ENCODE measurements at places on chromosomes 11 and 22.

GRCh38 chr22:48749555-48750227 is 1078.0 kb downstream of the BRD1 start:
- no peak for DNase-seq

DNA sequence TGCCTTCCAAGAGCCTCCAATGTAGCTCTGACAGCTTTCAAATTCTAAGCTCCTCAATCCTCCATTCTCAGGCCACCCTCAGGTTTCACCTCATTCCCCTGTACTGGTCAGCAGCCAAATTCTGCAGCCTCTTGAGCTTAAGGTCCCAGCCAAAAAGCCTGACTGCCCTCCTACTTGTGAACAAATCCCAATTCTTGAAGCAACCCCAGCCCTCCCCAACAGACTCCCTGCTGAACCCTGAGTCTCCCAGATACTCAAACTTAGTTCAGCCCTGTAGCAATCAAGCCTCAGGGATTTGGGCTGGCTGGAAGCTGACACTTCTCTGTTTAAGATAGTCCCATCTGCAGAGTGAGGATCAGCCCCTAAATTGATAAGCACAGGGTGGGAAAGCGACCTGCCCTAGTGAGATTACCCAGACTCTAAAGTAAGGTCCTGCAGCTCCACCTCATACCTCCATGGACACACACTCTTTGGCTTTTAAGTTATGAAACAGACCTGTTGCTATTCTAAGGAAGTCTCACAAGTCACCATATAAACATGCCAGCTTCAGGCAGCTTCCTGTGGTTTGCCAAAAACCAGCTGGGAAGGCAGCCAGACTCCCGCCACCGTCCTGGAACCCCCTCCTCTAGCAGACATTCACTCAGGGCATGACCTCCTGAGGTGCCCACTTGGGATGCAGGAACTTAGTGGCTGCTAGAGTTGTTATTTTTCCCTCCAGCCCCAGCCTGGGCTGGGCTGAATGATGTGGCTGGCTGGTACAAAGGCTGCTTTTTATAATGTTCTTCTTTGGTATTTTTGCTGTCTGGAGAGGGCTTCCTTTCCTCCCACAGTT is 82.5 kb upstream of the PICALM start:
- no peak for DNase-seq

DNA sequence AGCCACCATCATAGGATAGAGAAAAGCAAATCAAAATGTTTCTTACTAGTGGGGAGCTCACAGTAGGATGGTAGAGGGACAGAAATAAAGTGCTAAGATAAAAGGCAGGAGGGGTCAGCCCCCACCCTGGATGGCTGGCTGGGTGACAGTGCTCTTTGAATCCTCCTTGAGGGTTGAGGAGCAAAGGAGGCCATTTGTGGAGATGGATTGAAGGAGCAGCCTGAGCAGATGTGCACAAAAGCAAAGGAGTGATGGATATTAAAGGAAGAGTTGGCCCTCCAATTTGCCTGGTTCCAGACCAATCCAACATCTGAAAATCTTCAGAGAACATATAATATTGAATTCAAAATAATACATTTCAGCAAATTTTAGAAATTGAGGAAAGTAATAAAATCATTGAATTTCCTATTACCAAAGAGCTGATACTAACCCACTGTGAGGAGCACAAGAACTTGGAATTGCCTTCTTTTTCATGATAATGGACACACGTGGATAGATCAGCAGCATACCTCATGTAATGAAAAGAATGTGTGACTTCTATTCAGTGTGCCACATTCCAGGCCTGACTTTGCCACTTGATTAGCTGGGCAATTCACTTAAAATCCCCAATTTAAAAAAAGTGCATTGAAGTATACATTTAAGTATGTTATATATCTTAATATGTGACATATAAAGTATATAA is 287.0 kb downstream of the FAT3 start:
- DNase-seq = no peak

DNA sequence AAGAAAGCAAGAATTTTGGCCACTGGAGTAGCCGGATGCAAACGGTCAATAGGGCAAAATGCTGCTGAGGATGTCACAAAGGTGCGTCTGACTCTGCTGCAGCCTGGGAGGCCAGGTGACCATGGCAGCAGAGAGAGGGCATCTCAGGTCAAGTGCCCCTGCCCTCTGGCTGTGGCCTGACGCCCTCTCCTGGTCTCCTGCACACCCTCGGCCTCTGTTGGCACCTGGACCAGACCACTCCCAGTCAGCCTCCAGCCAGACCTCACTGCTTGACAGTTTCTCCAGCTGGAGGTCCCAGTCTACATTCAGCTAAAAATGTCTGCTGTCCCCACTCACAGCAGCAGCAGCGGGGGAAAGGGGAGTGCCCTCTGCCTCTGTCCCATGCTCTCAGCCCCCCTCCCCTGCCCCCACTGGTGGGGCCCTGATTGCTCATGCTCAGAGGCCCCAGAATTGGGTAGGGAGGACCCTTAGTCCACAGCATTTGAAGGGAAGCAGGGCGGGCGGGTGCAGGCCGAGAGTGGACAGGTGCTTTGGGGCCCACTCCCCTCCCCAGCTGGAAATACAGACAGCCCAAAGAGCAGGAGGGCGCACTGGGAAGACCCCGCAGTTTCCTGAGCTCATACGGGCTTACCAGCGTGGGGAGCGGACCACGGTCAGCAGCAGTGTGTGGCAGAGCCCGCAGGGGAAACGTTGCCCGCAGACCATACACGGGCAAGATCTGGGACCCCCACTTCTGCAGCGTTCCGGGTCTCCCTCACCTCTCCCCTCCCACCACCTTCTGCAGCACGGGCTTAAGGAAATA is 1.6 kb upstream of the BRSK2 start:
- no peak for DNase-seq

- no peak for DNase-seq
These were observed 27.8 kb upstream of the CCDC134 start for GRCh38 chr22:41772645-41773044.

DNA sequence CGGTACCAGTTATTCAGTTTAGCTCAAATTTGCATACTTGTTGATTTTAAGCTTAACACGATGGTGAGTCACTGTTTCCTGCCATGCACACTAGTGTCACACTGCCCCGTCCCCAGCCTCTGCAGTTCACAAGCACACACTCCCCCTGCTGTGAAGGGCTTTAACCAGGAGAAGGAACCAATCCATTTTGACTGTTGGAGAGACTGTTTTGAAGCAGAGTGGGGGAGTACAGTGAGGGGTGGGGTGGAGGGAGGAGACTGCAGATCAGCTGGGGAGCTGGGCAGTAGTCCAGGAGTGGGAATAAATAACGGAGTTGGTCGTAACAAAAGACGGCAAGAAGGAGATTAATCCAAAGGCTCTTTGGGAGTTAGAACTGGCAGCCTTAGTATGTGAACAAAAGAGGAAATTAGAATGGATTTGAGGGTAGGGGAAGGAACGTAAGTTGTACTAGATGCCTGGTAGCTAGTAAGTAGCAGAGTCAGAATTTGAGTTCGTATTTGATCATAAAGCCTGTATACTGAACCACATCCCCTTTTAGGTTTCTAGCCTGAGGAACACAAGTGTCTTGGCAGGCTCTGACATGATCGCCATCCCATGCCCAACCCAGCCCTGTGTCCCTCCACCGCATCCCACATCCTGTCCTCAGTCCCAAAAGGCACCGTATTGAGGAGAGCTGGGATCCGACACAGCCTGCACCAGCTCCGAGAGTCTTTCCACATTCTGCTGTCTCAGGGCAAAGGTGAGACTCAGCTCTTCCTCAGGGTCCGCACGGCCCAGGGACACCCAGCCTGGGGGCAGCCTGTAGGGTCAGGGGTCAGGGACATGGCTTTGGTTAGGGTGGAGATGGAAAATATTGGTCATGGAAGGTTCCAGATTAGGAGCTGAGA is 862 bp downstream of the TPP1 start:
- no peak for DNase-seq

- peak; percentile 34 for DNase-seq
These were observed 3.6 kb upstream of the IGF2 start for GRCh38 chr11:2142762-2143202.

GRCh38 chr11:116225784-116226585 is 546.8 kb downstream of the BUD13 start:
- no peak for DNase-seq

- no peak for DNase-seq
These were observed 28.6 kb downstream of the C22orf42 start for GRCh38 chr22:32130464-32130863.

DNA sequence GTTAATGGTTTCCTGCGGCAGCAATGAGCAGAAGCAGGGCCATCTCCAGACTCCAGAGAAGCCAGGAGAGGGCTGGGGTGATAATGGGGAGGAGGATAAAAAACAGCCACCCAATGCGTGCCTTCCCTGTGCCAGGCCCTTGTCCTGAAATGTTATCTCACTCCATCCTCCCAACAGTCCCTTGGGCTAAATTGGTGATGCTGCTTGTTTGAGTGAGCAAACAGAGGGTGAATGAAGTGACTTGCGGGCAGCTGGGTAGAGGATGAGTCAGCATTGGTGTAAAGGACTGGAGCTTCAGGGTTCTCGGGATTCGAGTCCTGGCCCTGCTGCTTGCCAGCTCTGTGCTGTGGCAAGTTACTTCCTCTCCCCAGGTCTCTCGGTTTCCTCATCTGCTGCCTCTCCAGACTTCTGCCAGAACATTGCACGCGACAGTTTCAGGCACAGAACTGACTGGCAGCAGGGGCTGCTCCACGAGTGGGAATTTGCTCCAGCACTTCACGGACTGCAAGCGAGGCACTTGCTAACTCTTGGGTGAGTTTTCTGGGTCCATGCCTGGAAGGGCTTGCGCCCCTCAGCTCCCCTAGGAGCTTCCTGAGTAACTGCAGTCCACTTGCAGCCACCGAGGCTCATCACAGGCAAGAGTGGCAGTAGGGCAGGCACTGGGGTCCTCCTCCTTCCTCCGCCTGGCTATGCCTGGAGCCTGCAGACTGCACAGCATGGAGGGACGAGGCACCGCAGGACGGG is at the start of gene P2RY6:
TSS of gene P2RY6 (plus strand) at position 403 of the 744 bp plus-strand sequence. CDS start 24,181 bp downstream, outside the sequence.
- peak; percentile 73 for DNase-seq

GRCh38 chr11:106668147-106668546 is 350.1 kb downstream of the GUCY1A2 start:
- DNase-seq = no peak

- DNase-seq = no peak
These were observed 35.7 kb downstream of the LRRC32 start for GRCh38 chr11:76634886-76635285.

GRCh38 chr22:48781868-48782267 is 1045.8 kb downstream of the BRD1 start:
- DNase-seq = no peak

DNA sequence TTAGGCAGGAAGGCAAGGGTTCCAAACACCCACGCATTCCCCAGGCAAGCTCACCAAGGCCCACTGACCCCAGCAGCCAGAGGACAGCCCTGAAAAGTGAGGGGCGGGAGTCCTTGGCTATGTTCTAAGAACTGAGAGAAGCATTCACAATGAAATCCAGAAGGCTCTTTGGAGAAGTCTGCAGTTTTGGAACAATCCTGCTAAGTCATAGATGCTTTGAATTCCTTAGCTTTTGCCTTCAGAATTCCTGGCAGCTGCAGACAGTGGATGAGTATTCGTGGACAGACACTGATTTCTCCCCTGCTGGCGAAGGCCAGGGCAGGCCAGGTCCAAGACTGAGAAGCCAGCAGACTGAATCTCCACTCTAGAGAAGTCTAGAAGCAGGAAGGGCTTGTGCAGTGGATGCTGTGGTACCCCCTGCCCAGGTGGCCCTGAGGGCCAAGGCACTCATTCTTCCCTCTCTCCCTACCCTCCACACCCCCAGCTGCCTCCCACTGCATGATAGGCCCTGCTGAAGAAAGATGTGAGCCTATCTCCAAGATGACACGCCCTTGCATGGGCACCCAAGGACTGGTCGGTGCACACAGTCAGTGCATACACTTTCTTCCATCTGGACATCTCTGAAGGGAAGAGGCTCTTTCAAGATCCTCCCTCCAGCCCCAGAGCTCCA is 133.2 kb upstream of the TEAD1 start:
- DNase-seq = no peak

GRCh38 chr22:26428515-26429457 is at the start of gene ASPHD2:
ASPHD2 (plus strand) TSS chr22:26429260; CDS start chr22:26433616, 4,356 bp downstream.
- DNase-seq = no peak

DNA sequence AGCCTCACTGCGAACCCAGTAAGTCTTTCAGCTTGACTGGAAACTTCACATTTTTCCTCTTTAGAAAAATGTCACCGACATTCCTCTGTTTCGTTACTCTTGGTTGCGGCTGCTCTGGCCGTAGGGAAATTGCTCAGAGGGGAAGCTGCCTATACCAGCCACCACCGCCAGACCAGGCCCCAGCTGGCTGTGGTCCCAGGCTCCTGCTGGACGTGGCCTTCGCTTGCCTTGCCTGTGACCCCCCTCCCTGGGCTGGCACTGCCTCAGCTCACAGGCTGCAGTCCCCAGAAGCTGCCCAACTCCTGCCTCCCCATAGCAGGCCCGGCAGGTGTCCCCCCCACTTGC is 197.8 kb downstream of the MN1 start:
- DNase-seq = no peak

- DNase-seq = no peak
These were observed 101.7 kb downstream of the FAM181B start for GRCh38 chr11:82631722-82632630.

GRCh38 chr22:17945888-17946648 is 78.3 kb downstream of the MICAL3 start:
- DNase-seq = no peak

DNA sequence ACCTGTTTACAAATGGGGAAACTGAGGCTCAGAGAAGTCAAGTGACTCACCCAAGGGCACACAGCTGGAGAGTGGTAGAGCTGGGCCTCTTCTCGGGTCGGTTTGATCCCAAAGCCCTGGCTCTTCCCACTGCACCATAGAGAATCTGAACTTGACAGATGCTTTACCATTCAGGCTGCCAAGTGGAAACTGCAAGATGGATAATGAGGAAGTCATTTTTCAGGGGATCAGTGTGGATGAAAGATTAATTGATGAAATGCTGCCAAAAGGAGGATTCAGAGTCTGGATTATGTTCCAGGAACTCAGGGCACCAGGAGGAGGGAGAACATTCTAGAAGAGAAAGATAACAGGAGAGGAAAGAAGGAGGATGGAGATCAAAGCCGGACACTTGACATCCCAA is 185.9 kb upstream of the ZBED5 start:
- no peak for DNase-seq

GRCh38 chr11:11344045-11344444 is 9.0 kb downstream of the CSNK2A3 start:
- no peak for DNase-seq

DNA sequence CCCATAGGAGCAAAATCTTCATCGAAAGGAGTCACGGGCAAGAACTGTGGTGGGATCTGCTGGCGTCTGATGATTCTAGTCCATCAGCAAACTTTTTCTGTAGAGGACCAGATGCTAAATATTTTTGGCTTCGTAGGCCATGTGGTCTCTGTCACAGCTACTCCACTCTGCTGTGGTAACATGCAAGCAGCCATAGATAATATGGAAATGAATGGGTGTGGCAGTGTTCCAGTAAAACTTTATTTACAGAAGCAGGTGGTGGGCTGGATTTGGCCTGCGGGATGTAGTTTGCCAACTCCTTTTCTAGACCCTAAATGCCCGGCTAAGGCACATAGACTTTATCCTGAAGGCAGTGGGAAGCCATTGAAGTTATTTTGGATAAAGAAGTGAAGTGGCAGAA is 32.9 kb downstream of the BMAL1 start:
- DNase-seq = no peak

All from epithelial cell of prostate (primary cell).